Umbilical cord (tissue), 2 donors: ENCODE measurements at places on chromosomes 3 and 15. TPM values are rescaled to one million over a fixed set of nuclear protein-coding genes. Genes with fewer than 3 reads are reported as not detected.

Gene AKAP13
- 196 TPM for total RNA-seq

Gene CACNA2D2
- 0.24 TPM for total RNA-seq

Gene BFSP2
- 3.4 TPM for total RNA-seq

Gene MRAS
- 22.6 TPM for total RNA-seq

Gene MAPKBP1
- total RNA-seq: 22.4 TPM

Gene GDPGP1
- 6.3 TPM for total RNA-seq

Gene DNAJA4
- 30.1 TPM for total RNA-seq
